Stimulated activated CD8-positive, alpha-beta memory T cell treated with anti-CD3 and anti-CD28 coated beads, Interleukin-4, amount 100 ng/mL, for 4 hours (primary cell): ENCODE measurements at places on chromosomes 3 and 15.

DNA sequence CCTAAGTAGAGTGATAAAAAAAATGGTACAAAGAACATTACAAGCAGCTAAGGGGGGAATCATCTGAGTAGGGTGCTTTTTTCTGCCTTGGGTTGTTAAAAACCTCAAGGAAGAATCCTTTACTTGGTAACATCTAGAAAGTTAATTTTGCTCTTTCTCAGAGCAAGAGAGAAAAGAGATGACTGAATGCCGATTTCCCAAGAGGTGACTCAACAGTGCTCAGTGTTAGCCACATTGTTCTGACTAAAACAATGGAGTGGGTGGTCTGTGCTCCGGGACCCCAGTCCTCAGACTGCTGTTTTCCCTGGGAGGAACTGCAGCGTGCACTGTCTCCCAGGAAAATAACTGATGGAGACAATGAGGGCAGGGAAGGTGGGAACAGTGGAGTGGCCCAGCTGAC is 41.1 kb upstream of the RASGRP1 start:
- DNase-seq: no peak

- no peak for DNase-seq
Measured at GRCh38 chr15:79957741-79958140, 13.3 kb downstream of the BCL2A1 start.

- DNase-seq: no peak
Measured at GRCh38 chr3:48894516-48894915, 4.2 kb downstream of the SLC25A20 start.

- DNase-seq: no peak
Measured at GRCh38 chr15:29677871-29678461, 144.3 kb downstream of the TJP1 start.

DNA sequence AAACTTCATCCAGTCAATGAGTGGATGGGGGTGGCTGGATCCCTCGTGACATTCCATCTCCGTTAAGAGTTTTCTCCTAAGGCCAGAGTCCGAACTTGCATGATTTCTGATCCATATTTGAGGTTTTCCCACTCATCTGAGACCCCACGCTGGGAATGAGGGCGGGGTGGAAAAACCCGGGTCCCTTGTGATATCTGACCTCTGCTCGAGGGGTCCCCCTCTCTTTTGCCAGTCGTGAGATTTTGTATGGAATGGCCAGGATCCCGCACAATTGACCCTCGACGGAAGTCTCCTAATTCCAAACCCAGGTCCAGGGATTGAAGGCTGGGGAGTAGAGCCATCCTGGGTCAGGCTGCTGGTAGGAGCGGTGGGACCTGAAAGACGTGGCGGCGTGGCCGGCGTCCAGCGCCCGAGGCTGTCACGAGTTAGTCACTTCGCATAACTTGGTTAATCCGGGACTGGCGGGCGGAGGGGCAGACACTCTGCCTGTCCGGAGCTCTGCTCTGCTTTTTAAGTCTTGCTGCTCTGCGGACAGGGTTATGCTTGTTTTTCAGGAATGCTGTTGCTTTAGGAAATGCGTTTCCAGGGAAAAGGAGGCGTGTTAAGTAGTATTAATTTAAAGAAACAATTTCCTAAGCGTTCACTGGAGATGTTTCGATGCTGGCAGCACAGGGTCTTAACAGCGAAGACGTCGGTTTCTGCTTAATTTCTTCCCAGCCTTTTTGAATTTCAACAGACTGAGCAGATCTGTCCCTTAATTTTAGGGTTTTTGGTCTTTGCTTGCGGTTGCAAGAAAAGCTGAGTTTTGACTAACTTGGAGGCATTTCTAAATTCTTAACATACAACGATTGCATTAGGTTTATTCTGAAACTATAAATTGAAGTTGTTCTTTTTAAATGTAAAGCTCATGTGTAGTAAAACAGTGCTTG is 69.7 kb upstream of the LRRFIP2 start:
- no peak for DNase-seq

- DNase-seq: no peak
Measured at GRCh38 chr3:12995389-12996180, 77.6 kb downstream of the IQSEC1 start.
